Astrocyte of the hippocampus (primary cell): ENCODE measurements at places on chromosomes 16 and 17.

- no peak for DNase-seq
Measured at GRCh38 chr16:89187032-89187769, 13.1 kb downstream of the SLC22A31 start.

GRCh38 chr17:66287911-66288310, 14.5 kb upstream of the PRKCA start:
- DNase-seq: no peak

- no peak for DNase-seq
Measured at GRCh38 chr16:1575578-1575977, 36.3 kb downstream of the IFT140 start.

DNA sequence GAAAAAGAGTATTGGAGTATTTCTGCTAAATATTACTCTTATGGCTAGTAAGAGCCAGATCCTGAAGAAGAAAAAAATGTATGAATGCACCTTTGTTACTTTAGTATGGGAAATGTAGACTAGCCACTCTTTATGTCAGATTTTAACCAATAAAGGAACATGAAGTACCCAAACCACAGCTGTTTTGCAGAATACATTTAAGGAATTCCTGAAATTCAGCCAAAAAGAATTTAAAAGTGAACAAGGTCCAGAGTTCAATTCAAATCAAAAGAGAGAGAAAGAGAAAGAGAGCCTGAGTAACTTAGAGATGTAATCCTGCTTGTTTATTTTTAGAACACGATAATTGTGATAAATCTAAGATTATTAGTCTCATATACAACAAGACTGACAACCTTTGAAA, 1.2 kb downstream of the KCNJ16 start:
- peak; percentile 66 for DNase-seq

DNA sequence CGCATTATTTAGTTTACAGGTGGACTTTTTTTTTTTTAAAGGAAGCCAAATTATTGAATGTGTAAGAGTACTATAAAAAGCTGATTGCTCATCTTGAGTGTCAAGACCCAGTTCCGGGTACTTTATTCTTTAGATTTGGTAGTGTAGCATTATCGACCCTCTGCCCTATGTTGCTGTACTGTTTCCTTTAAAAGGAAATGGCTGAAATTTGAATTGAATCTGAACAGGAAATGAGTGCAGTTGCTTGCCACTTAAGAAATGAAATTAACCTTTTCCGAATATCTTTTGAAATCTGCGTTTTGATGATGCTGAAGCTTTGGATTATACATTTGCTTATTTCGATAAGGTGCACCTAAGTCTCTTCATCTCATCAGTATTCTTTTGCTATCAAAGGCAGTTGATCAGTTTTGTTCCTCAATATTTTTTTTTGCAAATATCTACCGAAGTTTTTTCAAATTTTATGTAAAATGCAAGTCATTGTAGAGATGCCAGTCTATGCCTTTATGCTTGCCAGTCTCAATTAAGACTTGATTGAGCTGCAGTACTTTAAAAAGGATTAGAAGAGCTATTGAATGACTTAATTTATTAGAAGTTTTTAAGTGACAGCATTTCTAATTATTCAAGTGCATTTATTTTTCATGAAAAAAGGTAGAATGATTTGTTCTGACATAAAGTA, 1.8 kb downstream of the GGNBP2 start:
- no peak for DNase-seq

GRCh38 chr16:87127061-87127765, 190.0 kb downstream of the C16orf95 start:
- peak; percentile 78 for DNase-seq

- DNase-seq: no peak
Measured at GRCh38 chr17:9170336-9170735, 149.0 kb downstream of the NTN1 start.

- no peak for DNase-seq
Measured at GRCh38 chr16:74771656-74772315, 2.8 kb downstream of the FA2H start.

DNA sequence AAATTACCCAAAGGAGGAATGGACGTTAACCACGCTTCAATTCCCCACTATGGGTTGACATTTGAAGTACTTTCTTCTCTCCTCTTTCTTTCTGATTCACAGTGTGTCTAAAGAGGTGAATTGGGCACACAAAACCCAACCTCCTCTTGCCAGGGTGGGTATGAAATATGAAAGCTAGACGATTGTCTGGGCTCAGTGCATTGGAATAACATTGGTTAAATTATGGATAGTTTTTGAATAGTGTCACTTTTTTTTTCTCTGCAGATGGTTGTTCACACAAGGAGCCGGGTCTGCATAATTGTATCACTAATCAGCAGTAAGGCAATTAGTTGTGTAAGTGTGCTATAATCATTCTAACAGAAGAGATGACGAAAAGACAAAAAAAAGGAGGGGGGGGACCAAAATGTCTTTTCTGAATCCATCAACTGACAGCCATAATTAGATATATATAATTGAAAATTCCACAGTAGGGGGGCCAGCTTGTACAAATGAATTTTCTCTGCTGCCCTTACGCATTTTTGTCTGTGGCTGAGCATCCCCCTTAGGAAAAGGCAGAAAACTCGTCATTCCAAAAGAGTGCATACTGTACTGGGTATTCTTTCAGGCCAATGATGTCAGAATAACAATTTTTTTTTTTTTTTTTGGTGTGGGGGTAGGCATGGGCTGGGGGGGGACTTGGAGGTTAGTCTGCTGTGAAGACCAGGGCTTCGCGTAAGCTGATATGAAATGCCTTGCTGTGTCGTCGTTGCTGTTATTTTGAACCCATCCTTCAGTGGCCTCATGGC, 307.5 kb upstream of the SALL1 start:
- DNase-seq: peak; percentile 68

DNA sequence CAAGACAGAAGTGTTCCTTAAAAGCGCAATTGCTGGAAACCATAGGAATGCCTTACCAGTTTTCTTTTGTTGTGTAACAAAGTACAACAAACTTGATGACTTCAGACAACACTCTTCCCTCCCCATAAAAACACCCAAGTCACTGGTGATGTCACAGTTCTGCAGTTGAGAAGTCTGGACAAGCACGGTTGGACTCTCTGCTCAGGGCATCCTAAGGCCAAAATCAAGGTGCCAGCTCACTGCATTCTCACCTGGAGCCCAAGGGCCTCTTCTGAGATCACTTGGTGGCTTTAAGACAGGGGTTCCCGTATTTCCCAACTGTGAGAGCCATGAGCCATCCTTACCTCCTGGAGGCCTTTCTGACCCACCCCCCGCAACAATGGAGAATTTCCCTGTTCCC, 45.6 kb upstream of the MEAK7 start:
- no peak for DNase-seq

DNA sequence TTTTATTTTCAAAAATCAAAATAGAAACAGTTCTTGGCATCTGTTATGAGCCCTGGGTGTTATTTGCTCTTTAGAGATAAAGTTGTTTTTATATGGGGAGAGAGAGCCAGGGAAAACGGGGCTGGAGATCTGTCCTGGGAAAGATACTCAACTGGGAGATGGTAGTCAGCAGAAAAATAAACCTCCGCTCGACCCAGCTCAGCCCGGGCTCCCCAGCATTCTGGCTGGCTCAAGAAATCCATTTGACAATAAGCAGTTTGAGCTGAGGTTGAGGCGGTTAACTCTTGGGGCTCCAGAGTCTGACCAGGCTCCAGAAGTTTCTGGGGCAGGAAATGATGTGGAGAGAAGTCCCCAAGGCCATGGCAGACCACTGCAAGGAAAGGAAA, 151.9 kb downstream of the IRX5 start:
- DNase-seq: no peak

DNA sequence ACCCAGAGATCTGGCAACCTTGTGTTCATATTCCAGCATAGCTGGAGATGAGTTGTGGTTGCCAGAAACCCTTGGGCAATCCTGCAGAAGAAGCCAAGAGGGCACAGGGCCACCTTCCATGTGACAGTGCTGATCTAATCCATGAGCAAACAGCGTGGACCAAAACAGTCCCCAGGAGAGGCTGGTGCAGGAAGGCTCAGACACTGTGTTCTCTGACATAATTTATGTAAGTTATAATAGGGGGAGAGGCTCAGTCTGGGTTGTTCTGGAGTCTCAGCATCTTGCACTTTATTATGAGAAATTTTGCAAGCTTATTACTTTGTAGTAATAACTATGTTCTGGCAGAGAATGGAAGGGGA, 273.9 kb downstream of the HAPSTR1 start:
- DNase-seq: no peak

DNA sequence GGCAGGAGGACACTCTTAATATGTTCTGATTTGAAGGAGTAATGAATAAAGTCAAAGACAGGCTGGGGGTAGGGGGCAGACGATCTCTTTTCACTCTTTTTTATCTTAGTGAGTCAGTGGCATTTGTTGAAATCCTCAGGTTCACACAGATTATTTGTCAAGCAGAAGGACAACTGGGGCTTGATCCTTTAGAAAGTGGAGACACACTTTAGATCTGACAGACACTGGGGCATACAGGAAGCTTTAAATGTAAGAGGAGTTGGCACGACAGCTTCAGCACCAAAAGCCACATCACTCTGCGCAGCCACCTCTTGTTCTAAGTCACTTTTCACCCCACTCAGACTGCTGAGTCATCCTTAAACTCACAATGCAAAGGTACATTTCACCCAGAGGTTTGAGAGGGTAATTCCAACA, 121.5 kb downstream of the STXBP4 start:
- peak; percentile 57 for DNase-seq

DNA sequence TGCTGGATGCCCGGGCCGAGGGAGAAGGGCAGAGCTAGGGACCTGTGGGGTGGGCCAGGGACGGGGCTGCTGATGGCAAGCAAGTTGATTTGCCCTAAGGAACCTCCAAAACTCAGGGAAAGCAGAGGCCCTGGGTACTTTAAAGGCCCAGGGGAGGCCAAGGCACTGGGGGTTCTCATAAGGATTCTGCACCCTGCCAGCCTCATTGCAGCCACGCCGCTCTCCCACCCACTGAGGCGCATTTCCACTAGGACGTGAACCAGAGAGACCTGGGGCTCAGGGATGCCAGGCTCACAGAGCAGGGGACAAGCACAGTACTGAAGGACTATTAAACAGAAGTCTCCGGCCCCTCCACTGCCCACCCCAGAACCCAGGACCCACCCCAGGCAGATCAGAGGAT, 39.4 kb upstream of the RBFOX3 start:
- no peak for DNase-seq

DNA sequence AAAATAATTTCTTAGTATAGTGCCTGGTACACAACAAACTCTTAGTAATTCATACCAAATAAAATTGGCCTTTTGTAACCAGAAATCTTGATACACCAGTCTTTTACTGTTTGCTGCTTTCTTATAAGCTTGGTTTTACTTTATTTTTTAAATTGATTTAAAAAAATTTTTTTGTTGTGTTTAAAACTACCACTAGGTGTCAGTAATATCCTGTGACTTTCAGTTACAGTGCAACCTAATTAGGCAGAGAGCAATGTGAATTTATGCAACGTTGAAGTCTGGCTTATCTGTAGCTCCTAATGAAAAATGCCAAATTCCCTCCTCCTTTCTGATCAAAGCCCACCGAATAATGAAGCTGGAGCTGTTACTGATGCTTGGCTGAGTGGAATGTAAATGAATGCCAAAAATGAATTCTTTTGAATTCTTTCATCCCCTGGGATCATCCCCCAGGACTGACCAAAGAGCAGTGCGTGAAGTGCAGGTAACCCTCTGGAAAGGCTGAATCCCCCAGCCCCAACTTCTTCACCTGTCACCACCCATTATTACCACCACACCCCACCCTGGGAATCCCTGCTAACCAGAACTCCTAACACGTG, 3.8 kb downstream of the ERCC4 start:
- peak; percentile 75 for DNase-seq

- no peak for DNase-seq
Measured at GRCh38 chr17:67863624-67864247, 38.4 kb downstream of the BPTF start.

DNA sequence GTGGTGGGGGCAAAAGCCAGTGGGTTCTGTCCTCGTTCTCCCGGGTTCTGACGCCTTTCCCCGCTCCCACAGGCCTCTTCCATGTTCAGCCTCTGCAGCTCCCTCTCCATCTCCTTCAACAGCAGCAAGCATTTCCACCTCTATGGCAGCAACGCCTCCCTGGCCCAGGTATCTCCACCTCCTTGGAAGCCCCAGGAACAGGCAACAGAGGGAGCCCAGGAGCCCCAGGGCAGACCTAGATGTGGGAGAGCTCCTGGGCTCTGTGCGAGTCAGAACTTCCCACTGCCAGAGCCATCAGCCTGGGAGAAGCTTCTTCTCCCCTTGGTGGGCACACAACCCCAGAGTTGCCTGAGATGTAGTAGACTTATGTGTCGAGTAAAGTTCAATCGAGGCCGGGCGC, 7.8 kb downstream of the ZNF768 start:
- no peak for DNase-seq

DNA sequence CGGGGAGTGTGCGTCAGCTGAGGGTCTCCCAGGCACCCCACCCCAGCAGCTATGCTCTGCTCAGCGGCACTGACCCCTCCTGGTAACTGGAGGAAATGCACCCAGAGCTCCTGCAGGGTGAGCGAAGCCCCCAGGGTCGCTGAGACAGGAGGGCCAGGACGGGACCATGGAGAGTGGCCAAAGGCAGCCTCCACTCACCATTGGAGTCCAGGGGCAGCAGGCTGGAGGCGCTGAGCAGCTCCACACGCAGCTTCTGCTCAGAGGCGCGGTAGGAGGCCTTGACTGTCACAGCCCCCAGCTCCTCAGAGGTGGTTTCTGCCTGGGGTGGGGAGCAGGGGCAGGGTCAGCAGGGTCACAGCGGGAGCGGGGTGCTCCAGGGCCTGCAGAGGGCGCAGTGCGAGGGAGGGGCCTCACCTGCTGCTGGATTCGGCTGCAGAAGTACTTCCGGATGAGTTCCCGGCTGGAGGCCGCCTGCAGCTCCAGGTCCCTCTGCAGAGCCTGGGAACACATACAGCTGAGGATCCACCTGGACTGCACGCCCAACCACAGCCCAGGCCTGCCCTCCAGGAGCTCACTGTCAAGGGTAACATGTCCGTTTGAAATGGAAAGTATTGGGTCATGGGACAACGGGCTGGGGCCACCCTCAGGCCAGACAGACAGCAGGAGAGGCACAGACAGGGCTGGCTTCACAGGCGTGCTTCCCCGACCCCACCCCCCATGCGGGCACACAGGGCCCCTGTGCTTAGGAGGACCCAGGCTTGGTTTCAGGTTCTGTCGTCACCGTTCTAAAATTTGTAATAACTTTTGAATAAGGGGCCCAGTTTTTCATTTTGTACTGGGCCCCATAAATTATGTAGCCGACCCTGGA, 13.8 kb downstream of the UNC13D start:
- no peak for DNase-seq
